ENCODE measurements at places on chromosomes 1 and 21. TPM values are rescaled to one million over a fixed set of nuclear protein-coding genes. Genes with fewer than 3 reads are reported as not detected.

TRMT13 gene
- 37.1 TPM for total RNA-seq

COL24A1 gene
- total RNA-seq, result 7.5 TPM

KRTAP15-1 gene
- total RNA-seq, result 5.5 TPM

ADAMTS1 gene
- 211 TPM for total RNA-seq

FBXO44 gene
- 7.9 TPM for total RNA-seq

ZFP69 gene
- 8.9 TPM for total RNA-seq

SDC3 gene
- 29.6 TPM for total RNA-seq

GRCh38 chr1:1361982-1362423 is 3.6 kb upstream of the MXRA8 start:
- DNase-seq, result peak; percentile 93

DNA sequence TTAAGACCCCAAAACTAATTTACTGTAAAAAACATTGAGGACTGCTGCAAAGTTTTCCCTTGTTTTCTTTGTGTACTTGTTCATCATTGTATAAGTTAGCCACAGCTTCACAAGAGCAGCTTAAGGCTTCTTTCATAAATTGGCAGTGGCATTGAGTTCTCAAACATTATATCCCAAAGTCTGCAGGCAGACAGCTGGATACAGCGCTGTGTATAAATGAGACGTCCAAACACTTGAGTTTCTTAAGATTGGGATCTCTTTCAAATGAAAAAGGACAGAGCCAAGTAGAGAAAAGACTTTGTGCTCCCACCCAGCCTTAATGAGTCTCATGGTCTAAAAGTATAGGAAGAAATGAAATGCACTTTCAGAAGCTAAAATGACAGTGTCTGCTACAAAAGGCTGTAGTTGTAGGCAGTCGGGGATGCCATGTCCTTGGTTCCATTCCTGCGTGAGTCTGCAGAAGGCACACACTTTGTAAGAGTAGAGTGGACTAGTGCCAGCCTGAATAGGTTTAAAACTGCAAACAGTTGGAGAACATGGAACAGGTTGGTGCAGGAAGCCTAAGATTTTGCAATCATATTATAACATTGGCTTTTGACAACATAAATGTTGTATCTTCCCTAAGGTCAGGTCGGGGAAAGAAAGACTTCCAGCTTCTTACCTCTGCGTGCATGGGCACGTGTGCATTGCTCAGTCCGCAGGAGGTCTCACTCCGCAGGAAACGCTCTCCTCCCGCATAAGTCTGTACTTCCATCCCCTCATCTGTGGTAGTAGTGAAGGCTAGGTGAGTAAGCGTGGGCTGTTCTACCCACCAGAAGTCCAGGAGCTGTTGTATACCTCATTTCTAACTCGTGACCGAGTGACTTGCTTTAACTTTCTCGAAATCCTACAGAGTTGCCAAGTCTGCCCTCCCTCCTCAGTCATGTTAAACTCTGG is 94.4 kb downstream of the CD247 start:
- DNase-seq, result no peak

GRCh38 chr1:201892211-201892610 is 3.5 kb downstream of the SHISA4 start:
- no peak for DNase-seq

GRCh38 chr1:25567710-25568089 is 24.3 kb downstream of the LDLRAP1 start:
- no peak for DNase-seq

DNA sequence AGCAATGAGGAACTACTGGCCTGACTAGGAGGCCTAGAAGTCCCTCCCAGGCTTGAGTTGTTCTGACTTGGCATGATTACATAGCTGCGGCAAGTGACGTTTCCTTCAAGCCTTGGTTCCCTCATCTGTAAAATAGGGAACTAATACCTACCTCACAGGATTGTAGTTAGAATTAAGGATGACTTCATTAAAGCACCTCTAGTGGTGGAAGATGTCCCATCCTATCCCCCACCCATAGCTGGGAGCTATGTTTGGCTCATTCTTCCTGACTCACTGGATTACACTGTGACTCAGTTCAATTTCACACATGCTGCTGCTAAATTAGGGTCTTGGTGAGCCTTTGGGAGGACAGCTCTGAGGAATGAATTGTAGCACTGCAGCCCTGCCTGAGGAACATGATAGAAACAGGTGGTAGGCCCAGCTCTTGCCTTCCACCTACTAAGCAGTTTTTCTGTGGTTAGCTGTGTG is 6.0 kb upstream of the SHISA4 start:
- DNase-seq, result no peak

DNA sequence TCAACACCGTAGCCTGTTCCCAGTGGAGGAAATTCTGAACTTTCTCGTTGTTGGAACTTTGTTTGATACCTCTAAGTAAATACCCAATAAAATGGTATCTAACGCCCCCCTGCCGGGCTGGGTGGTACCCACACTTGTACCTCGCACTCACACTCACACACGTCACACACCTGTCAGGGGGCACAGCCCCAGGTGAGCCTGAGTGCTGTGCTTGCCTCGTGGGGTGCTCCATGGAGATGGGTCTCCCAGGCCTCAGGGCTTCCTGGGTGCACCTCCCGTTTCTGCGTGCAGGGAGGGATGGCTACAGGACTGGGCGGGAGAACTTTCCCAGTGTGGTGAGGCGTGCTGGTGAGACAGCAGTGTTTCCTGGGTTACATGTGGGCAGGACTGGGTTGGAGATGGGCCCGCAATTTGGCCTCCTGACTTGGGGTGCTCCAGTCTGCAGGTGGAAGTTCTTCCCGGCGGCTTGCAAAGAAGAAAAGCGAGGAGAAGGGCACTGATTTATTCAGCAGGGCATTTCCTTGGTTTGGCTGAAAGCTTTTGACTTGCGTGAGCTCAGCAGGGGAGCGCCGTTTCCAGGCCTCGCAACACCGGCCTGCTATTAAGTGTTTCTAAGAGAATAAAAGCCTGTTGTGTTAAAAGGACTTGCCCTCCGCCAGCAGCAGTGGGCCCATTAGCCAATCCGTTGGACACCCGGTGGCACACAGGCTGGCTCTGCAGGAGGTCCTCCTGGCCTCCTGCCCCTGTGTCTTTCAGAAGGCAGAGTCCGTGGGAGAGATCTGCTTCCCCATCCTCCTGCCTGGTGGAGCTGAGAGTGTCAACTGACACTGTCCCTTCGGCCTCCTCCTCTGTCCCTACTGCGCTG is 79.7 kb downstream of the KIF26B start:
- DNase-seq, result no peak

DNA sequence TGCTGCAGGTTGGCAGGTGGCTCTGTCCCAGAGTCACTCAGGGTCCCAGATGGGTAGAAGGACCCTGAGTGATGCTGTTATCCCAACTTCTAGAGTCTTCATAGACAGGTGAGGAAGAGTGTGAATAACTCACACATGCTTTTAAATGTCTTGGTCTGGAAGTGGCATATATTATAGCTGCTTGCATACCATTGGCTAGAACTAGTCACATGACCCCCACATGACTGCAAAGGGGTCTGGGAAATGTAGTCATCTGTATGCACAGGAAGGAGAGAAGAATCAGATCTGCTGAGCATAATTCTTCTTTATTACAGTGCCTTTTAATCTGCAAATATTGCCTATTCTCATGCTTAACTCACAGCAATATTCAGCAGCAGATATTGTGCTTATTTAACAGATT is 28.2 kb upstream of the KLHDC7A start:
- no peak for DNase-seq

DNA sequence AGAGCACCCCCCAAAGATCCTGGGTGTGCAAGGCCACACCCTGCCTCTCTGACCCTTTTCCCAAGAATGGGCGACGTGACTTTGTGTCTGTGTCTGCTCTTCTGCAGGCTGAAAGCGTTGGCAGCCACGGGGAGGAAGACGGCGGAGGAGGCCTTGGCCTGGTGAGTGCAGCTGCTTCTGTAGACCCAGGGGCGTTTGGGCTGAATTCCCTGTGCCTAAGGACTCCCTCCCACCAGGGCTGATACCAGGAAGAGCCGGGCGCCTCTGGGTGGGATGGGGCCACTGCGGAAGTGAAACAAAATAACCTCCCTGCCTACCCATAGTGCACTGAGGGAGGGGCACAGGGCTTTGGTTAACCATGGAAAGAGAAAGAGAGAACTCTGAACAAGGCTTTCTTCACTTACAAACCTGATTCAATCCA is 2.5 kb downstream of the UBASH3A start:
- no peak for DNase-seq

- DNase-seq, result no peak
These were observed 548.2 kb downstream of the PTPRU start for GRCh38 chr1:29784276-29785136.

DNA sequence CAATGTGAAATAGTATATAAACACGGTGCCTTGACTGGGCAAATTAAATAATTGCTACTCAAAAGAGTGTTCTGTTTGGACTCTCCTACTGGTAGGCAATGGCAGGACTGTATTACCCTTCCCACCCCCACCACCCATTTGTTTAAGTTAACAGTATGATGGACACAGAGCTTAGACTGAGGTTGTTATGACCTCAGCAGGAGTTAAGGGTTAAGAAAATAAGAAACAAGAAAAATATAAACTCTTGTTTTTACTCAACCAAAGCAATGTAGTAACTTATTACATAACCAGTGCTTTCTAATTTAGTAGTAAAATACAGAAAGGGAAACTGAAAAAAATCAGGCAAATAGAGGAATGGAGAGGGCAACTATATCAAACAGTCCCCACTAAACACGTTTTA is 19.9 kb upstream of the SERPINC1 start:
- no peak for DNase-seq

GRCh38 chr1:100440075-100440809 is 87.9 kb downstream of the CDC14A start:
- no peak for DNase-seq

DNA sequence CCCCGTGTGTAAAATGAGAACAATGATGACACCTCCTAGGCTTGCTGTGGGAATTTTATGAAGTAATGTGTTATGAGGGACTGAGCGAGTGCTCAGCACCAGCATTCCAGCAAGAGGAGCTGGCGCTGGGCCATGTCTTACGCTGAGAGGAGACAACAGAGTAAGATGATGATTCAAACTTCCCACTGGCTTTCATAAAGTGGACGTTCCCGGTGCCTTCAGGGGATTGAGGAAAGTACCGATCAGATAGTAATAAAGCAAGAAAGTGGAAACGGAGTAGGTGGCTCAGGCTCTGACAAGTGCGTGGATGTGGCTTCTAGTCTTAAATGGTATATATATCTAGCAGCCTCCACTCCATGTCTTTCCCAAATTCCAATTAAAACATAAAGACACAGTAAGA is 23.8 kb downstream of the EPHA10 start:
- peak; percentile 67 for DNase-seq

- no peak for DNase-seq
These were observed 45.2 kb upstream of the CD101 start for GRCh38 chr1:116956378-116956777.

GRCh38 chr1:59415881-59416280 is 119.0 kb downstream of the FGGY start:
- no peak for DNase-seq

- no peak for DNase-seq
These were observed 4.7 kb downstream of the MAP1LC3C start for GRCh38 chr1:241994171-241994570.

DNA sequence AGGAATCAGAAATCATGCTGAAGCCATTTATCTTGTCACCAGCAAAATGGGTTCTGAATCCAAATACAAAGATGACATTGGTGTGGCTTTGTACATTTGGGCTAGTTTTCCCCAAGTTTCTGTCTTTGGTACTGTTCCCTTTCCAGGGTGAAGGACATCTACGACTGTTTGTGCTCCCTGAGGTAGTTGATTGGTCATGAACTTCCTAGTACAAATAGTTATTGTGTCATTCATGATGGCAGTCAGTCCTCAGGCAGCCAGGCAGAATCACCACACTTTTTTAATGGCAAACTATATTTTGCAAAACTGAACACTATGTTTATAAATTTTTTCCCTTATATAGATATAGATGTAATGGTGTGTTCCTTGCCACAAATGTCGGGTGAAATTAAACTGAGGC is 46.0 kb downstream of the CEP350 start:
- no peak for DNase-seq

DNA sequence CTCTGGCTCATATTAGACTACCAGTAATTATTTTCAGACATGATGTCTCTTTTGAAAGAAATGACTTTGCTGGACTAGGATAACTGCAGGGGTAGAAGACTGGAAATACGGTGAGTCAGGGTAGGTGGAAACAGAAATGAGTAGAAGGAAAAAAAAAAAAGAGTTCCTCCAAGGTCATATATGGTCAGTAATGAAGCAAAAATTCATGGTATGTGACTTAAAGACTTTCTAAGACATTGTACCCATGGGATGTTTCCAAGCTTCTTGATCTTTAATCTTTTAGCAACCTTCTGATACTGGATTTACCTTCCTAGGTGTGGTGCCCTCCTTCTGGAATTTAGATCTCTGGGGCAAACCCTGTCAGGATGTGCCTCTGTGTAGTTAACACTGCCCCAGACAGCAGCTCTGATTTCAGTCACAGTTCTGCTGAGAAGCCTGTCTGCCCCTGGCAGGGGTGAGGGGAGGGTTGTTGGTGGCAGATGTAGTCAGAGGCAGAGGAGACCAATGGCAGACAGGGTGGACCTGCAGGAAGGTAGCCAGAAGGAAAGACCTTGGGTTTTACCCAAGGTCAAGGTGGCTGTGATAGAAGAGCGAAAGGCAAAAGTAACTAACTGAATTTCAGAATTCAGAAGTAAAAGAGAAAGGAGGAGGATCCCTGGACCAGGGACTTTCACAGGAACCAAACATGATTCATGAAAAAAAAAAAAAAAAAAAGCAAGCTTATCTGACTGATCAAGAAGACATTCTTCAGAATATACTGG is 44.1 kb upstream of the BCL10 start:
- peak; percentile 35 for DNase-seq

DNA sequence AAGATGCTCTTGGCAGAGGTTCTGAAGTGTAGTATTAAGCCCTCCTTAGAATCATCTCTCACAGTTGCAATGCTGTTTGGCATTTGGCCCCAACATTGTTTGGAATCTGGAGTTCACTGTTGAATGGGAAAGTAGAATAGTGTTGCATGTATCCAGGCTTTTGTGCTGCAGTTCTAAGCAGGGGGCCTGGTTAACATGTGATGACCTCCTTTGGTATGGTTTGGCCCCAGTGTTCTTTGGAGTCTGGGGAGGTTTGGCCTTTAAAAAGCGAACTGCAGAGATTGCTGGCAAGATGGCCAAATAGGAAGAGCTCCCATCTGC is 61.8 kb upstream of the PLD5 start:
- no peak for DNase-seq

Measured in umbilical cord (tissue), 2 donors.